Occipital lobe (tissue), 3 donors: ENCODE measurements at places on chromosomes 16 and 17. TPM values are rescaled to one million over a fixed set of nuclear protein-coding genes. Genes with fewer than 3 reads are reported as not detected.

DNA sequence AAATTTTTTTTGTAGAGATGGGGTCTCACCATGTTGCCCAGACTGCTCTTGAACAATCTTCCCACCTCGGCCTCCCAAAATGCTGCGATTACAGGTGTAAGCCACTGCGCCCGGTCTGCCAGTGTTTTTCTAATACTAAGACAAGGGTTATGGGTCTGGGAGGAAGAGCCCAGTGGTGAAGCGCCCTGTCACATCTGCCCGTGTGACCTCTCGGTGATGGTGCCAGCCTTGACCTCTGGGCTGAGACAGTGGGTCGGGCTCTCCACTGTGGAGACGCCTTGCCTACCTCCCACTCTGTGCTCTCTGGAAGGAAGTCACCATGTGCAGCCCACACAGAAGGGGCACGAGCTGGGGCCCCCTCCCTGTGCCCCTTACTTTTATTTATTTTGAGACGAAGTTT is 5.1 kb upstream of the BAIAP2 start:
- no peak for DNase-seq

DNA sequence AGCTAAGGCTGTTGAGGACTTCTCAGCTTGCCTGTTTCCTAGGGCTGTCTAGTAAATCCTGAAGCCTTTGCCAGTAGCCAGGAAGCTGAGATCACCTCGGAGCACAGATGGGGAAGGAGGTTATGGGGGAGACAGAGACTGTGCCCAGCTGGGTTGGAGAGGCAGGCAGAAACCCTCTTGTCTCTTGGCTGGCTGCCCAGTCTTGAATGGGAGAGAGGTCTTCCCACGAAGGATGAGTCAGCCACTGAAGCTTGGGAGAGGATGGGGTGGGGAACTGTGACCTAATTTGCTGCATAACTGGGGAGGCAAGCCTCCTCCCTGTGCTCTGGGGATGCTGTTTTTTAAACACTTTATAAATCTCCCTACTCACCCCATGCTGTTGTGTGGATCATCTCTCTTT is 69.8 kb downstream of the SHISA9 start:
- DNase-seq: peak; percentile 75

DNA sequence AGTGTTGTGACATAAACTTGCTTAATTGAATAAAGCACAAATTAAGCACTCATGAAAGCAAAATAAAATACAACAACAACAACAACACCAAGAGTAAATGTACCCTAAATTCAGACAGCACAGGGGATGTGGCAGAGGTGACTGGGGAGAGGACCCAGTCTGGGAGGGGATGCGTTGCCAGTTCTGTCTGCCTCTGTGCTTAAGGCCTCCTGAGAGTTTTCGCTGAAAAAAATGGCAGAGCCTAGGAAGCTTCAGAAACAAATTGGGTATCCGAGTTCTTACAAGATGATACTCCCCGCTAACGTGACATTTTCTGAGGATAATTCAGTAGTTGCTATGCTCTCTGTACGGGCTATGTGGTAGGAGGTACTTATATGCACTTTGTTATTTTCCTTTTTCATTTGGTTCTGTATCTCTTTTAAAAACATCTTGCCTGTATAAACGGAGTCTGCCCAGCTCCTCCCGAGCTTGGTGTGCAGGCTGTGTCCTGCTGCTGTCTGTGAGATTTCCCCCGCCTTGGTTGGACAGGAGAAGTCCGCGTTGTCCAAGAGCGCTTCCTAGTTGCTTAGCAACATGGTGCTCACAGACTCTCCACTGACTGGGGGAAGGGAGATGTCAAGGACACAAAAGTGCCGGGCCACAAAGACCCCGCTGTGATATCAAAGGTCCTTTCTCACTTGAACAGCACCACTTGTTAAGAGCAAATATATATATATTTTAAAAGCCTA is 134.2 kb upstream of the CPHXL start:
- peak; percentile 78 for DNase-seq

- DNase-seq: peak; percentile 11
Observed at GRCh38 chr17:8855477-8856204, 11.8 kb downstream of the PIK3R6 start.

Gene TEX14
- 0.31 TPM for total RNA-seq

Gene C16orf54
- total RNA-seq: 0.31 TPM

Gene GINS2
- total RNA-seq: 4.2 TPM

Gene PYY
- not detected for total RNA-seq

Gene KRTAP1-5
- total RNA-seq: not detected
